ENCODE measurements at places on chromosomes 11 and 22. TPM values are rescaled to one million over a fixed set of nuclear protein-coding genes. Genes with fewer than 3 reads are reported as not detected.

CWF19L2 gene
- total RNA-seq: 2.9 TPM

HTR3A gene
- not detected for total RNA-seq

SEC14L6 gene
- total RNA-seq: not detected

BLID gene
- total RNA-seq: not detected

MMP13 gene
- total RNA-seq: not detected

IFITM10 gene
- 1.0 TPM for total RNA-seq

SUSD2 gene
- 49.5 TPM for total RNA-seq

PANX2 gene
- total RNA-seq: 7.9 TPM

FAM227A gene
- total RNA-seq: 0.71 TPM

OR4A47 gene
- not detected for total RNA-seq

CASP12 gene
- not detected for total RNA-seq

OR2D3 gene
- total RNA-seq: not detected

OR10A2 gene
- total RNA-seq: not detected

OR52E8 gene
- total RNA-seq: not detected

LIF gene
- 37.6 TPM for total RNA-seq

OR51A4 gene
- total RNA-seq: not detected

DMC1 gene
- total RNA-seq: 6.1 TPM

SYT13 gene
- total RNA-seq: 7.7 TPM

OR51E2 gene
- not detected for total RNA-seq

MYO7A gene
- 1.1 TPM for total RNA-seq

TREH gene
- not detected for total RNA-seq

PTGDR2 gene
- 0.05 TPM for total RNA-seq

LRRC75B gene
- 8.9 TPM for total RNA-seq

ART1 gene
- not detected for total RNA-seq

EIF3D gene
- total RNA-seq: 153 TPM

DPAGT1 gene
- total RNA-seq: 33.0 TPM

SLC39A13 gene
- total RNA-seq: 43.5 TPM

VSIG2 gene
- not detected for total RNA-seq

FREY1 gene
- total RNA-seq: not detected

RGL4 gene
- not detected for total RNA-seq

PTPN5 gene
- total RNA-seq: not detected

FIBP gene
- 72.3 TPM for total RNA-seq

SLC17A6 gene
- total RNA-seq: not detected

NRIP3 gene
- total RNA-seq: 0.96 TPM

GNG3 gene
- not detected for total RNA-seq

OR10D3 gene
- total RNA-seq: not detected

HIC2 gene
- total RNA-seq: 2.5 TPM

SAA4 gene
- not detected for total RNA-seq

C22orf42 gene
- not detected for total RNA-seq

TSGA10IP gene
- not detected for total RNA-seq

CFAP300 gene
- 5.6 TPM for total RNA-seq

ELMOD1 gene
- 0.15 TPM for total RNA-seq

OLFML1 gene
- total RNA-seq: 0.18 TPM

OR5P2 gene
- not detected for total RNA-seq

PGR gene
- total RNA-seq: not detected

MS4A2 gene
- not detected for total RNA-seq

SLCO2B1 gene
- 4.0 TPM for total RNA-seq

MUC6 gene
- total RNA-seq: not detected

TMEM126B gene
- 65.9 TPM for total RNA-seq

OR56A1 gene
- total RNA-seq: not detected

NXPE2 gene
- not detected for total RNA-seq

SCGB1C1 gene
- not detected for total RNA-seq

FAM83F gene
- not detected for total RNA-seq

TSPAN32 gene
- total RNA-seq: not detected

SCT gene
- total RNA-seq: not detected

MACROD1 gene
- total RNA-seq: 12.8 TPM

MRGPRE gene
- 0.17 TPM for total RNA-seq

Measured in A549 treated with RU486 at 1 μM for 4 hours (cell line).